Fibroblast of the aortic adventitia (primary cell): ENCODE measurements at places on chromosomes 6 and 20.

GRCh38 chr6:147759093-147759492 lies 250.6 kb downstream of the SAMD5 start:
- no peak for DNase-seq

GRCh38 chr6:23989885-23990533 lies 136.0 kb upstream of the NRSN1 start:
- no peak for DNase-seq

GRCh38 chr6:14656078-14656521 lies 538.5 kb downstream of the CD83 start:
- DNase-seq, result no peak

DNA sequence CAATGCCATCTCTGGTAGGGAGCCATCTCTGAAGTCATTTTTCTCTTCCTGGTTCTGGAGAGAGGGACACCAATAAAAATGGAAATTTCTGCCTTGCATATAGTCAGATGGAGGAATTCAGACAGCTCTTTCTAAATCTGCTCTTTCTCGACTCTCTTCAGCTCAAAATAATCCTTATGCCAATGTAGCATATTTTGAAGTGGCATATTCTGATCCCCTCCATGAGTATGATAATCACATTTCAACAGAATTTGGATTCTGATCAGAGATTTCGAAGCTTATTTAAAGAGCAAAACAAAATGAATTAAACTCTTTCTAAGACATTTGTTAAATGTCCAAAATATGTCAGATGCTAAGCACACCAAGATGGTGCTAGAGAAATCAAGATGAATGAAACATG lies 267.1 kb upstream of the BTBD3 start:
- DNase-seq, result no peak

GRCh38 chr20:1757072-1757471 lies 99.5 kb upstream of the SIRPG start:
- DNase-seq, result peak; percentile 0

DNA sequence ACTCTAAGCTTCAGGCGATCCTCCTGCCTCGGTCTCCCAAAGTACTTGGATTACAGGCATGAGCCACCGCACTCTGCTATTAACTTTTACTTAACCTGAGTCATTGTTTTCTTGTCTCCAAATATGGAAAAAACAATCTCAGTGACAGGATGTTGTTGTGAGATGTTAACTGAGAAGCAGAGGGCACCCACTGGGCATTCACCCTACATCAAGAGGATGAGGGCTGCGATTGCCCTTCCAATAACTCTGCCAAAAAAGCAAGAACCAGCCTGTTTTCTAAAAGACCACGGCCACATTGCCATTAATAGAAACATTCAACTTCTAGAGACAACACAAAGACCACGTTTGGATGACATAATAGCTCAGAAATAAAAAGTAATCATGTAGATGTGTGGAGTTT lies 107.6 kb upstream of the SGK1 start:
- DNase-seq, result no peak

- DNase-seq, result no peak
Observed at GRCh38 chr20:17369506-17369905, 142.7 kb downstream of the PCSK2 start.

- DNase-seq, result no peak
Observed at GRCh38 chr6:29597184-29597583, 12.3 kb downstream of the OR2H2 start.

- DNase-seq, result peak; percentile 92
Observed at GRCh38 chr6:113645576-113645970, 211.6 kb upstream of the MARCKS start.

- DNase-seq, result no peak
Observed at GRCh38 chr6:131730264-131730663, 19.4 kb upstream of the CTAGE9 start.
